Dermis blood vessel endothelial cell (primary cell): ENCODE measurements at places on chromosomes 1 and 21.
A peak's percentile ranks its signal among the peaks of the same experiment; 100 is the strongest.

DNA sequence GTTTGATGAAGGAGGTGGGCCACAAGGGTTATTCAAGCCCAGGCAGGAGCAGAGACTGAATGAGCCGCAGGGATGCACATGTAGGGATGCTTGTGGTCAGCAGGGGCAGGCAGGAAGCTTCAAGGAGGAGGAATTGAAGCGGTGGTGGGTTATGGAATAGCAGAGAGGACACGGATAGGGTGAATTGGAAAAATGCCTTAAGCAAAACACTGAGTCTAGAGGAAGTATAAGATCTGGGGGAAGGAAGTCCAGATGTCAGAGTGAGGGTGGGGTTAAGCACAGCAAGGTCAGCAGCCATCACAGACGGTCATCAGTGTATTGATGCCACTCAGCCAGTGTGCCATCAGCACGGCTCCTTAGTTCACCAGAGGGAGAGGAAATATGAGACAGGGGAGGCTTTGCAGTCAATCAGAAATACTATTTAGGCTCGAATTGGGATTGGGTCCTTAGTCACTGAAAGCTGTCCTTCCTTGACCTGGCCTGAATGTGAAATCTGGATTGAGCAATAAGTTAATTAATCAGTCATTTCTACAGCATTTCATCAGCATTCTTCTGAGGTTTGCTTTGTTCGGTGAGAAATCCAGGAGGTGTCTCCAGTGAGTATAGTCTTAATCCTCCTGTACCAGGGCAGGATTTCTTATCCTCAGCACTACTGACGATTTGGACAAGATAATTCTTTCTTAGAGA, 6.0 kb upstream of the LCE1F start:
- DNase-seq, result no peak

- no peak for DNase-seq
Measured at GRCh38 chr1:95503278-95504030, 269.4 kb downstream of the RWDD3 start.

- DNase-seq, result no peak
Measured at GRCh38 chr1:41363591-41364320, 2.5 kb downstream of the FOXO6 start.

DNA sequence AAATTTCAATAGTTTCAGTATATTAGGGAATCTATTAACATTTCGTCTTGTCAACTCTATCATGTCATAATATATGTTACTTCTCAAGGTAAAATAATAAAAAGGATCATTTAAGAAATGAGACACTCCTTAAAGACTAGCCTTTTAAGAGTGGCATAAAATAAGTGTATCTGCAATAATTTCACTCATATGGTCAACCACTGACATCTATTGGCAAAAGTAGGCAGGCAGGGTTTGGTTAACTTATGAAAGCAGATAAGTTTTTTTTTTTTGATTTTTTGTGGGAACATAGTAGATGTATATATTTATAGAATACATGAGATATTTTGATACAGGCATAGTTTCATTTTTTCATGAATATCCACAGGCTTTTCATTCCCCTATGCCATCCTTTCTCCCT, 5.5 kb upstream of the RGS21 start:
- DNase-seq, result peak; percentile 82

GRCh38 chr1:64965366-64966157, 787 bp downstream of the JAK1 start:
- DNase-seq, result peak; percentile 75

- DNase-seq, result no peak
Measured at GRCh38 chr1:223183268-223183862, 40.3 kb upstream of the TLR5 start.

GRCh38 chr1:154609398-154610380, 1.7 kb upstream of the ADAR start:
- no peak for DNase-seq

DNA sequence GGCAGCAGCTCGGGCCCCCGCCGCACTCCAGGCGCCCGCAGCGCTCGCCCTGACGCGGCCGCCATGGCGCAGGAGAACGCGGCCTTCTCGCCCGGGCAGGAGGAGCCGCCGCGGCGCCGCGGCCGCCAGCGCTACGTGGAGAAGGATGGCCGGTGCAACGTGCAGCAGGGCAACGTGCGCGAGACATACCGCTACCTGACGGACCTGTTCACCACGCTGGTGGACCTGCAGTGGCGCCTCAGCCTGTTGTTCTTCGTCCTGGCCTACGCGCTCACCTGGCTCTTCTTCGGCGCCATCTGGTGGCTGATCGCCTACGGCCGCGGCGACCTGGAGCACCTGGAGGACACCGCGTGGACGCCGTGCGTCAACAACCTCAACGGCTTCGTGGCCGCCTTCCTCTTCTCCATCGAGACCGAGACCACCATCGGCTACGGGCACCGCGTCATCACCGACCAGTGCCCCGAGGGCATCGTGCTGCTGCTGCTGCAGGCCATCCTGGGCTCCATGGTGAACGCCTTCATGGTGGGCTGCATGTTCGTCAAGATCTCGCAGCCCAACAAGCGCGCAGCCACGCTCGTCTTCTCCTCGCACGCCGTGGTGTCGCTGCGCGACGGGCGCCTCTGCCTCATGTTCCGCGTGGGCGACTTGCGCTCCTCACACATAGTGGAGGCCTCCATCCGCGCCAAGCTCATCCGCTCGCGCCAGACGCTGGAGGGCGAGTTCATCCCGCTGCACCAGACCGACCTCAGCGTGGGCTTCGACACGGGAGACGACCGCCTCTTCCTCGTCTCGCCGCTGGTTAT, 2.8 kb downstream of the KCNJ9 start:
- DNase-seq, result peak; percentile 64

GRCh38 chr1:28668956-28669723, 556 bp downstream of the GMEB1 start:
- DNase-seq, result peak; percentile 51

GRCh38 chr1:211336775-211337174, 10.1 kb downstream of the TRAF5 start:
- DNase-seq, result no peak

GRCh38 chr1:17540255-17541001, 930 bp downstream of the ARHGEF10L start:
- no peak for DNase-seq

DNA sequence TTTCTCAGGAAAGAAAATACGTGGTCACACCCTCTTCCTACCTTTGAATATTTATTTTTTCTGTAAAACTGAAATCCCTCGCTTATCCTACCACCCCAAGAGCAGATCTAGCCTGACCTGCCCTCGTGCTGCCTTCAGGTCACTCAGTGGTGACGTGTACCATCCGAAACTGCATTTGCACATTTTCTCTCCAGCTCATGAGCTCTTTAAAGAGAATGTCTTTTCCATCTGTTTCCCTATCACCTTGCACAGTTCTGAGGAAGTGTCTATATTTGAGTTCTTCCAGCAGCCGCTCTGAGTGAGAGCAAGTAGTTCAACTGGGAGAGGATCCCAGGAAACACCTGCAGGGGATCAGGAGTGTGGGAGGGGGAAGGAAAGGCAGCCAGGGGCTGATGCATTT, 91.7 kb downstream of the OMA1 start:
- DNase-seq, result no peak

- no peak for DNase-seq
Measured at GRCh38 chr1:10709165-10709564, 87.3 kb downstream of the CASZ1 start.

DNA sequence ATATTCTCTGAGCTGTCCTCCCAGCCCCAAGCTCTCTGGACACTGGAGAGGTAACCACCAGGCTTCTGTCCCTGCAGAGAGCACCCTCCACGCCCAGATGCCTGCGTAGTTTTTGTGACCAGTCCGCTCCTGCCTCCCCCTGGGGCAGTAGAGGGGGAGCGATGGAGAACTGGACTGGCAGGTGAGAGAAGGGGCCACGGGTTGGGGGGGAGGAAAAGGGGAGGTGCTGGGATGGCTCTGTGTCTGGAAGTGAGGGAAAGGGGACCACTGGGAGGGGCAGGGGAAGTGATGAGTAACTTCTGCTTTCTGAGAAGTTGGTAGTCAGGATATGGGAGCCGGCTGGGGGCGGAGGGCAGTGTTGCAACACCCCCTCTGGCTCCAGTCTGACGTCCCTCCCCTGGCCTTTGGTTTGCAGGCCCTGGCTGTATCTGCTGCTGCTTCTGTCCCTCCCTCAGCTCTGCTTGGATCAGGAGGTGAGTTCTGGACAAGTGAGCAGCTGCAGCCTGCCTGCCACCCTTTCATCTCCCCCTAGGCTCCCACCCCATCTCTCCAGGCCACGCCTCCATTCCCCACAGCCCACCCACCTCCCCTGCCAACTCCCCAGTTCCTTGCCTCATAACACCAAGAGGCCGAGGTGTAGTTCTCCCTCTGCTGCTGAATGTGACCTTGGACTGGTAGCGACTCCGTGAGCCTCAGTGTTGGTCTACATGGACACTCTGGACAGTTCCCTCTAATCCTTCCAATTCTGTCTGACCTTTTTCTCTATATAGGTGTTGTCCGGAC, 3.1 kb downstream of the ADAMTSL4 start:
- DNase-seq, result peak; percentile 76

- DNase-seq, result no peak
Measured at GRCh38 chr1:61506236-61506635, 218.7 kb downstream of the TM2D1 start.

DNA sequence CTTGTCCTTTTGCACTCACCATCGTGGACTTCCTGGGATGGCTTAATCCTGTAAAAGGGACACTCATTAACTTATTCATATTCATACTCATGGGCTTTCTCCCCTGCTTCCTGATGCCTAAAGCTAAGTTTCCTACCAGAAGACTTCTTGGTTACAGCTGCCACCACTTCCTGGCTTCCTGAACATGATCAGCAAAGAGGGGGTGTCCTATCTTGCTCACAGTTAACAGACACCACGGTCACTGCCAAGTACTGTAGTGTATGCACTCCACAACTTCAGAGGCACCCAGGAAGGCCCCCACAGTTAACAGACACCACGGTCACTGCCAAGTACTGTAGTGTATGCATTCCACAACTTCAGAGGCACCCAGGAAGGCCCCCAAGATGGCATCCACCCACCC, 177.8 kb downstream of the SIPA1L2 start:
- DNase-seq, result no peak

DNA sequence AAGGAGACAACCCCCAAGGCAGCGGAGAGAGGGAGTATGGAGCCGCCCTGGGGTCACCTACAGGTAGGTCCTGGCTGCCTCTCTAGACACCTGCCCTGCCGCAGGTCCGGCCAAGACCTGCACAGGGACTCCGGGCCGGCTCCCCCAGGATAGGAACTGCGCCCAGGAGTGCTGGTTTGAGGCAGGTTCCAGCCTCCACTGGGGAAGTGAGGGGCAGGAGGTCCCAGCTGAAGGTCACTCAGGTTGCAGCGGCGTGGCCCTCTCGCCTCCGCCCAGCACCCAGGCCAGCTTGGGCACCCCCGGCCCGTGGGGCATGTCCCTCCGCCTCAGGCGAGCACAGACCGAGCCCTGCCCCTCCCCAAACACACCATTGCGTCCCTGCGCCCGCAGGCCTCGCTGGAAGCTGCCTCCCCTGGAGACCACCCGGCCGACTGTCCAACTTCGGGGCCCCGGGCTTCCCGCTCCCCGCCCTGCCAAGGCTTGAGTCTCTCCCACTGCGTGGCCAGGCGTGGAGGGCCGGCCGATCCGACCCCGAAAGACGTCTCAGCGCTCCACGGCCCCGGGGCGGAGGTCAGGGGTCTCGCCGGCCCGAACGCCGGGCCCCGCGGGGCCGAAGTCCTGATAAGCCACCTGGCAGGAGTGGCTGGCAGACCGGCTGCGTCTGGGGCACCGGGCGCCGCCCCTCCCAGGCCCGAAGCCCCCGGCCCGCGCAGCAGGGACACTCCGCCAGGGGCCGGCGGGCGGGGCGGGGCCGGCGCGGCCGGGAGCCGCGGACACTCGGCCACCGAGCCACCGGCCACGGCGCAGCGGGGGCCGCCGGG, 1.4 kb upstream of the SKI start:
- no peak for DNase-seq

- DNase-seq, result peak; percentile 31
Measured at GRCh38 chr21:17343055-17343454, 169.8 kb upstream of the CXADR start.

- no peak for DNase-seq
Measured at GRCh38 chr1:59511476-59512465, 214.9 kb downstream of the FGGY start.

DNA sequence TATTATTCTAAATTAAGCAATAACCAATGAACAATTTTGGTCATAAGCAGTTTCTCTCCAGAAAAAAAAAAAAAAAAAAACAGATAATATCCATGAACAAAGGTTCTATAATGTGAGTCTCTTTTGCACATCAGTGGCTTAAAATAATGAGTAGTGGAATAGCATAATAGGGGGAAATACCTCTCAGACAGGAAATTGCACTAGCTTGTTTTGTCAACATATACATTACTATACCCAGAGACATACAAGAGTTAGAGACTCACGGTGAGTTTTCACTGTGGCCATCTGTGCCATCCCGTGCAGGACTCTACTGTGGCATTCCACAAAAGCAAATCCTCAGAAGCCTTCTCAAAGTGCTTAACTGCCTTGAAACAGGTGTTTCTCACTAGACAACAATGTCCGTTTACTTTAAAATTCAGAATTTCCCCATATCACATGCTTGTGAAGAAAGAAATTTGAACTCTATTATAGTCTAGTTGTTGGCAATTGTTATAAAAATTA, 697.9 kb downstream of the USP25 start:
- peak; percentile 44 for DNase-seq

DNA sequence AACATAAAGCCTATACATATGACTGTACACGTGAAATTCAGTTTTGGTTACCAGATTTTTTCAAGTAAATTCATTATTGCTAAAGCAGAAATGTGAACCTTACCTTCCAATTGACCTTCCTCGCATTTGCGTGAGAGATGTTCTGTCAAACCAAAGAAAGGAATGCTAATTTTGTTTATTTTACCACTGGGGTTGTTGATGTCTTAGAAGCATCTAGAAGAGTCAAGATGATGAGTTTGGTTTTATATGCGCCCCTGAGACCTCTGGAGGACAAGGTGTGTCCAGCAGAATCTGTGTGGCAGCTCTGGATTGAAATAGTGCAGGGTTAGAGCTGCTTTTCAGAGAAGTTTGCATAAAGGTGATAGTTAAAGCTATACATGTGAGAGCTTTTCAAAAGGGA, 48.4 kb downstream of the ZBTB40 start:
- no peak for DNase-seq

DNA sequence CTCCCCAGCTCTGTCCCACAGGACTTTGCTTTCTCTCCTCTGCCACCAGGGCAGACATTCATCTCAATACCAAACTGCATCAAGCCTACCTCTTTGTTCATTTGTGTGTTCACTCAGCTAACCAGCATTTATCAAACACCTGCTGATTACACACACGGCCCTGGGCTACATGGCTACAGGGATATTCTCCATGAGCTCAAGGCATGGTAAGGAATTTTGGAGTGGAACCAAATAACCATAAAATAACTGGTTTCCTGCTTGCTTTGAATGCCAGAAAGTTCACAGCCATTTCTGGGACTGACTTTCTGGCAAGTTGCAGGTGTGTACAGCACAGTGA, 54.6 kb downstream of the LDLRAD2 start:
- no peak for DNase-seq

GRCh38 chr1:85665932-85666331, 42.3 kb downstream of the ZNHIT6 start:
- no peak for DNase-seq
